ENCODE measurements at places on chromosomes 7 and 10.

DNA sequence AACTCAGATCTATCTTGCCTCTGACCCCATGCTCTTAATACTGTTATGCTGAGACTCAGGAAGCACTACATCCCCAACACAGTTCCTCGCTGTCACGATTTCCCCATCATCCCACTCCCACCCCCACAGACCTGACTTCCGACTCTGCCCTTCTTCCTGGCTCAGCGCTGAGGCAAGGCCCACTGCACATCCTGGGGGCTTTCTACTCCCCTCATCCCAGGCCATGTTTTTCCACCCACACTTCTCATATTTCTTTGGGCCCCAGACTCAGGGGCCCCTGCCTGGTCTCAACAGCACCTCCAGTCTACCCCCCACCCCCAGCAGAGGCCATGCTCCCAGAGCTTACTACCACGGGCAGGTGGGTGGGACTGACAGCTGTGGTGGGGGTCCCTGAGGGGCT, 7.7 kb upstream of the NDST2 start:
- DNase-seq: no peak

- DNase-seq: no peak
These were observed 134.0 kb downstream of the PRKAG2 start for GRCh38 chr7:151742713-151743480.

- no peak for DNase-seq
These were observed 979 bp upstream of the NODAL start for GRCh38 chr10:70442332-70442988.

GRCh38 chr7:113128031-113128430, 9.7 kb upstream of the SMIM30 start:
- DNase-seq: no peak

DNA sequence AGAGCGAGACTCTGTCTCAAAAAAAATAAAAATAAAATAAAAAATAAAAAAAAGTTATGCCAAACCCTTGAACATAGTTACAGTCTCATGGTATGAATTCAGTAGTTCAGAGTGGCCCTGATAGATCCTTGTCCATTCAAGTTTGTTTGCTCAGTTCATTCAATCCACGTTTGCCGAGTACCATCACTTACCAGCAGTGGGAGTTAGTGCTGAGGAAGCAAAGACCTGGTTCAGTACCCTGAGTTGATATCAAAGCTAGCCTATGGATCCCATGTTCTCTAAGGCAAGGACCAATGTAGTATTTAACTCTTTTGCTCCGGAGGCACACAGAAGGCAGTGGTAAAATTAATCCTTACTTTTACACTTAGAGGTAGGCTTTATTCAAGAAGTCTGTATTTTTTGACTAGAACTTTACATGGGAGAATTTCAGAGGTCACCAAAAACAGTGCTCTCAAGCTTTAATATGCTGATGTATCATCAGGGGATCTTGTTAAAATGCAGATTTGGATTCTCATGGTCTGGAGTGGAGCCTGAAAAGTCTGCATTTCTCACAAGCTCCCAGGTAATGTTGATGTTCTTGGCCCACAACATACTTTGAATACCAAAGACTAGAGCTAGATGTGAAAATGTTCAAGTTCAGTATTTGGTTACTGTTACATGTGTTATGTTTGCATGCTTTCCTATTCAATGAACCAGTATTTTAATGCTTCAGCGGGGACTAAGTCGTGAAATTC, 38.1 kb upstream of the HBP1 start:
- no peak for DNase-seq

GRCh38 chr7:50298811-50299562, 5.5 kb upstream of the IKZF1 start:
- no peak for DNase-seq

Measured in activated CD8-positive, alpha-beta memory T cell treated with anti-CD3 and anti-CD28 coated beads for 1 hour (primary cell).